CD4-positive, alpha-beta T cell treated with Interleukin-6 for 4 hours (primary cell): ENCODE measurements at places on chromosomes 3 and 15.

GRCh38 chr3:175103298-175103697 is 244.2 kb downstream of the NAALADL2 start:
- no peak for DNase-seq

DNA sequence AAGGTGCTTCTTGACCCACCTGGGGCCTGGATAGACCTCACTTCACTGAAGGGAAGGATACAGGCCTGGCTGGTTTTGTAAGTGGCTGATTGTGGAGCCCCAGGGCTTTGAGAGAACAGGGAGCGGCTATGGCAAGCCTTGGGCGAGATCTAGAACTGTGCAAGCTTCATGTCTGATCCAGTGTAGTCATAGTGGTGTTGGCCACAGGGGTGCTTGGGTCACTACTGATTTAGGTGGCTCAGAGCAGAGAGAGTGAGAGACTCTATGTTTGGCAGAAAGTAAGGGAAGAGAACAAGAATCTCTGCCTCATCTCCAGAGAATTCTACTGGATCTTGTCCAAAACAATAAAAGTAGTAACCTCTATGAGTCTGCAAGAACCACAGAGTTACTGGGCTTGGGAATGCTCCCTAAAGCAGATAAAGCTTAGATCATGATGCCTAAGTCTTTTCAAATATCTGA is 394.2 kb upstream of the EPHA3 start:
- no peak for DNase-seq

GRCh38 chr3:16290007-16290826 is 25.2 kb downstream of the OXNAD1 start:
- peak; percentile 72 for DNase-seq

DNA sequence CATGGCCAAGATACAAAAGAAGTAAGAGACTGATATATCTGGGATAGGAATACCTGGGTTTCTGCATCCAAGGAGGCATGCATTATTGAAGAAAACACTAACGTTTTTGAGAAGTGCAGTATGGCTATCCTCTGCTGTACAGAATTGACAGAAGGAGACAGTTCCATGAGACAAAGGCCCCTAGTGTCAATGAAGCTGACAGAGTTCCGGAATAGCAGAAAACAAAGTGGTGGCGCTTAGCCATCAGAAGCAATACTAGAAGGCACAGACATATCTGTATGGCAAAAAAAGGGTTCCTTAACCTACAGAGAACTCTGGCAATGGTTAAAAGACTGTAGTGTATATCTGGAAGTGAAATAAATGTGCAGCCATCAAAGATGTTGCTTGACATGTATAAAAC is 77.8 kb downstream of the VGLL3 start:
- no peak for DNase-seq

GRCh38 chr3:177522051-177522450 is 324.8 kb upstream of the TBL1XR1 start:
- DNase-seq = no peak
